ENCODE measurements at places on chromosomes 3 and 15.

DNA sequence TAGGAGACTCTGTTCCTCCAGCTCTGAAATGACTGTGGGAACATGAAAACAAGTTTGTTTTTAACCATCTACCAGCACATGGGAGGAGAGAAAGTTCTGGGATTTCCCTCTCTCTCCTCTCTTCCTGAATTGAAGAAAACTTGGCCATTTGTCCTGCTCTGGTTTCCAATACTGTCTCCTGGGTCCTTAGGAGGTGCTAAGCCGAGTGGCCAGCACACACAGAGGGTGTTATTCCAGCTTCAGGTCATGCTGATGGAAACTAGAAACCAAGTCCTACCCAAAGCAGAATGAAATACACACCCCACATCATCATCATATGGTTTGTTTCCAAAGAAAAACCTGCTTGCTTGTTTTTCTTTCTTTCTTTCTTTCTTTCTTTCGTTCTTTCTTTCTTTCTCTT, 172.7 kb downstream of the RPLP1 start:
- no peak for DNase-seq

GRCh38 chr3:119809249-119810017, 27.5 kb downstream of the NR1I2 start:
- DNase-seq: no peak

DNA sequence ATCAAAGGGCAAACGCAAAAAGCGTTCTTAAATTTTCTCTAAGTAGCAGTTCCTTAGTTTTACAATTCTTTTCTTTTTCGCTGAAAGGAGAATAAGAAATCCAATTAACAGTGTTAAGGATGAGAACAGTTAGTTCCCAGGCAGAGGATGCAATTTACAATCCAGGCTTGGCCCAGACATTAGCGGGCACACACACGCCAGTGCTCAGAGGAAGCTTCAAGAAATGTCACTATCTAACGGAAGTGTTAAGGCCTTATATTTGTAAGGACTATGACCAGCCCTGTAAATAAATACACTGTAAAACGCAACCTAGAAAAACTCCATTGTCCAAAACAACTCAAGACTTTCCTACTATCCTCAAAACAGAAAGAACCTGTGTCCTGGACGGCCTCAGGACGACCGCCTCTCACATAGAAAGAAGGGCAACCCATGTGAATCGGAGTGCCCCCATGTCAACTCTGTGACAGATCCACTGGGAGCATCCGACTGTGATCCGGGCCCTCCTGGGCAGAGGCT, 1.3 kb downstream of the ACAP2 start:
- DNase-seq: peak; percentile 31

DNA sequence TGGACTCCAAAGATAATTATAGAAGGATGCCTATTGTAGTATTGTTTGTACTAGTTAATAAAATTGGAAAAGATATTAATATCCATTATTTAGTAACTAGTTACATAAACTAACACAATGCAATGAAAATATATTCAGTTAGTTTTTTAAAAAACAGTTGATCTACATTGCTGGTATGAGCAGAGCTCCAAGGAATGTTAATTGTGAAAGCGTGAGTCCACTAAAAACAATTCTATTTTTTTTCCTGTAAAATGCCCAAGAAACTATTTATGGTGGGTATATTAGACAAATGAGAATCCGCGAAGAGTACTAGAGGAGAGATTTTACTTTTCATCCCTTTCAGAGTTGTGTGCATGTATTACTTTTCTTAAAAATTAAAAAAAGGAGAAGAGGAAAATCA, 104.3 kb downstream of the MCTP2 start:
- peak; percentile 15 for DNase-seq

DNA sequence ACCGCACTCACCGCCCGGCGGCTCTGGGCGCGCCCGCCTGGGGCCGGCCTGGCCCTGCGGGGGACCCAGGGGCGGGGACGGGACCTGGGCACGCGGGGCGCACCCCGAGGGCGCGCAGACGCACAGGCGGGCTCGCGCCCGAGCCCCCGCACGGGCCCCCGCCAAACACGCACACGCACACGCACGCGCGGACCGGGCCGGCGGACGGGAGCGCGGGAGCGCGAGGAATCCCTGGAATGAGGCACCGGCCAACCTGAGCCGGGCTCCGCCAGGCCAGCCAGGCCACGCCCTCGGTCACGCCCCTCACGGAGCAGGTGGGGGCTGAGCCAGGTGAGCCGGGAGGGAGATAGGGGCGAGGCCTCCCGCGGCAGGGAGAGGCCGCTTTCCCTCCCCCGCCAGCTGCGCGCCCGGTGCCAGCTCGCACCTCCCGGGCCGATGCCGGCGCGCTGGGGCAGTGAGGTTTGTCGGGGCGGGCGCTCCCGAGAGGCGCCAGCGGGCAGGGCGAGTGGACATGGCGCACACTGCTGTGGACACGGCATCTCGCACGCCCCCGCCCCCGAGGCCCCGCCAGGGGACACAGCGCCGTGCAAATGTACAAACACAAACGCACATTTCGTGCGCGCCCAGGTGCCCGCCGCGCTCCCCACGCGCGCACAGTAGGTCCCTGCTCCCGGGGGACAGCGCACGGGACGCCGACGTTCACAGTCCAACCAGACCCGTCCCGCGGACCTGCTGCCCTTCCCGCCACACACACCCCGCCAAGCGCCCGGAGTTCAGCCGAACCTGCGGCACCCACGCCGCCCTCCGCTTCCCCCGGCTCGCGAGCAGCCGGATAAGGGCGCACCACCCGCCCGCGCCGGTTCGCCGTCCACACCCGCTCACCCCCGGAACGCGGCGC, 75.9 kb upstream of the VGLL4 start:
- DNase-seq: peak; percentile 68

GRCh38 chr15:80498652-80499051, 94.5 kb downstream of the ARNT2 start:
- DNase-seq: no peak

- no peak for DNase-seq
Observed at GRCh38 chr3:195148549-195148948, 122.4 kb downstream of the XXYLT1 start.

DNA sequence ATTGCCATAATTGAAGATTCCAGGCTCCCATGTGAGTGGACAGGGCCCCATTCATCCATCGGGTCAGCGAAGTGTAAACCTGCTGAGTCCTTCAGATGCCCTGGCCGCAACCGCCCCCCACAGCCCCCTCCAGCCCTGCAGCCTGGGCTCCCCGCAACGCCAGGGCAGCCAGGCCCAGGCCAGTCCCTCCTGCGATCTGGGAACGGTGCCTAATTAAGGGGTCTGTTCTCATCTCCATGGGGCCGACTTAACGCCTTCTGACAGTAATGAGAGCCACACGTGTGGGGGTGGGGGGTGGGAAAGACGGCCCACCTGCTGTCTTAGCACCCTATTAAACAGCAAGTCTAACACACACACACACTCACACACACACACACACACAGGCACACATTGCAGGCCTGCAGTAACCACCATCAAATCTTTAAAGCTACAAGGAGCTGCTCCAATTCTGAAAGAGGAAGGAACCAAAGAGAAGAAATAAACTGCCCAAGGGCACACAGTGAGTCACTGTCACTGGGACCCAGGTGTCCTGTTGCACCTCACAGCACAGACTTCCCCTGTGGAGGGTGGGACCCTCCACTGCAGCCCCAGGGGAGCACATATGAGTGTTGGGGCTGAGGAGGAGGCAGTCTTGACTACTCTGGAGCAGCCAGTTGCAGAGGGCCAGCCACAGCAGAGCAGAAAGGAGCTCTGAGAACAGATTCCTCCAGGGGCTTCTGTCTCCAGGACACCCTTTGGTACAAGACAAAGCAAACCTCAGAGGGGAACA, 31.8 kb upstream of the HES1 start:
- no peak for DNase-seq

All from fibroblast of skin of right quadriceps (primary cell).